ENCODE measurements at places on chromosomes 2 and 18. TPM values are rescaled to one million over a fixed set of nuclear protein-coding genes. Genes with fewer than 3 reads are reported as not detected.

The RBM43 gene
- total RNA-seq, result 0.59 TPM

The FER1L5 gene
- 0.07 TPM for total RNA-seq

The CYTIP gene
- not detected for total RNA-seq

The GAREM2 gene
- total RNA-seq, result 7.2 TPM

The KIF1A gene
- total RNA-seq, result 46.8 TPM

The LRRFIP1 gene
- 49.9 TPM for total RNA-seq

DNA sequence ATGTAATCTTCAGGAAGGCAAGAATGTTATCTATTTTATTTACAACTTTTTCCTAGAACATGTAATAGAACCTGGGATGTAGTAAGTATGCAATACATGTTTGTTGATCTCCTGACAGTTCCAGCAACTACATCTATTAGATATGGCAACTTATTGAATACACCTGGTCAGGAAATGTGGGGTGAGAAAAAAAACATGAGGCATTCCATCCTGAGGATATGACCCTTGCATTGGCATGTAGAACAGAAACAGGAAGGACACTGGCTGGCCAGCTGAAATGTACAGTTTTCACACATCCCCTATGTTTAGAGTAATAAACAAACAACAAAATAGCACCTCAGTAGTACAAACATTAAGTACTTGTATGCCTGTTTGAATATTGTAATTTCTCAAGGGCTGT is 272.6 kb upstream of the NT5C1B start:
- no peak for DNase-seq

GRCh38 chr2:45688479-45689298 is 37.2 kb downstream of the PRKCE start:
- DNase-seq, result no peak

DNA sequence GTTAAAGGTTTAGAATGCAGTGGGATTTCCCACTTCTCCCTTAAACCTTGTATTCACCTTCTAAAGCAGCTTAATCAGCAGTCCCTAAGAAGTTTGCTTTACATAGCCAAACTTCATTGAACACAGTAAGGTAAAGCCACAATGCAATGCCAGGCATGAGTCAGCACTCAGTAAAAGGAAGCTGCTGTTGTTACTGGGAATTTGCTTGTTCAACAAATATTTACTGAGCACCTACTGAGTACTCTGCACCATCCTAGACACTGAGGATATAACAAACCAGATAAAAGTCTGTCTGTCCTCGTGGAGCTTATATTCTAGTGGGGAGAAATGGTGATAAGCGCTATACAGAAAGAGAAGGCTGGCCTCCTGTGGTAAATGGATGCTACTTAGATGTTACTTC is 162.7 kb downstream of the PKP4 start:
- no peak for DNase-seq

DNA sequence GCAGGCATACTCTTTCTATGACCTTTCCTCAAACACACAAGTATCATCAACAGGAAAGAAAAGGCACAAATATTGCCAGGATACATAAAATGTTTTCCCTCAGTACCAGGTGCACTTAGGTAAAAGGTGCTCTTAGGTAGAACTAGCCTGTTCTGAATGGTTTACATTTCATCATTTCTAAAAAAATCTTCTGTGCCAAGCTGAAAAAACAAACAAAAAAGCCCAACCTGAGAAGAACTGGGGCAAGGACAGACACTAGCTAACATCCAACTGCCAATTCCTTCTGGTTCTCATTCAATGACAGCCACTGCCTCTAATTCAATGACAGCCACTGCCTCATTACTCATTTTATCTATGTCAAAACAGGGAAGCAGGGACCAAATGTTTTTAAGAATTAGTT is 68.5 kb downstream of the SPIRE1 start:
- DNase-seq, result no peak

DNA sequence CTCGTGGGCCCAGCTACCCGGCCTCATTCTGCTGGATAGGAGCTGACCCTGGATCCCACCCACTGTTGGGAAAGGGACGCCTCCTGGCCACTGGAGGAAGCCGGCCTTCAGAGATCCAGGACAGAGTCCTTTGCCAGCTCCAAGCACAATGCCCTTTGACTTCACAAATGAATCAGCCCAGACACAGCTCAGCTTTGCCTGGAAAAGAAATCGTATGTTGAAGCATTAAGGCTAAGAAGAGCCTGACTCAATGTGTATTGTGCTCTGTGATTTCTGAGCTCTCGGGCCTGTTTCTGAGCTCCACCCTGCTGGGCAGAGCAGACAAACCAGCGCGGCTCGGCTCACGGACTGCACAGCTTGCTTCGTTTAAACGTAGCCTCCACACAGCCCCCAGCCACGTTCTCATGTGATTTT is 162.9 kb upstream of the APCDD1 start:
- no peak for DNase-seq

GRCh38 chr2:178747767-178748166 is 59.5 kb downstream of the TTN start:
- no peak for DNase-seq

GRCh38 chr18:35076135-35076924 is 35.1 kb downstream of the MAPRE2 start:
- no peak for DNase-seq

- DNase-seq, result no peak
Measured at GRCh38 chr2:98914713-98915580, 21.1 kb downstream of the CRACDL start.

GRCh38 chr18:51266773-51267172 is 69.3 kb upstream of the MEX3C start:
- DNase-seq, result no peak

- no peak for DNase-seq
Measured at GRCh38 chr18:23569299-23570063, 16.8 kb downstream of the NPC1 start.

- DNase-seq, result no peak
Measured at GRCh38 chr2:144274131-144274530, 245.8 kb downstream of the ZEB2 start.

DNA sequence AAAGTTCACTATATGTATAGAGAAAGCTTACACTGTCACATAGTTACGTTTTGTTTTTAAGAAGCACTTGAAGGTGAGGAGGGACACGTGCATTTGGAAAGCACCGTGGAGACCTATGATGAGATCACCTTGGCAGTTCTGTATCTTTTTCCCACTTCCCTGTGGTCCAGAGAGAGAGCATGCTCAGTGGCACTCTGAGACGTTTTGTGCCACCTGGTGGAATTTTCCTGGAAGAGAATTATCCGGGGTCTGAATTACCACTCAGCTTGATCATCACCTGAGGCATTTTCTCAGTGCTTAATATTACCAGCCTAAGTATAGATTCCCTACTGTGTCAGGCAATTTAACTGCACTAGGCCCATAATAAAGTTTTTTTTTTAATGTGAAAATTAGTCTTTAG is 469.4 kb upstream of the SMIM21 start:
- DNase-seq, result peak; percentile 53

DNA sequence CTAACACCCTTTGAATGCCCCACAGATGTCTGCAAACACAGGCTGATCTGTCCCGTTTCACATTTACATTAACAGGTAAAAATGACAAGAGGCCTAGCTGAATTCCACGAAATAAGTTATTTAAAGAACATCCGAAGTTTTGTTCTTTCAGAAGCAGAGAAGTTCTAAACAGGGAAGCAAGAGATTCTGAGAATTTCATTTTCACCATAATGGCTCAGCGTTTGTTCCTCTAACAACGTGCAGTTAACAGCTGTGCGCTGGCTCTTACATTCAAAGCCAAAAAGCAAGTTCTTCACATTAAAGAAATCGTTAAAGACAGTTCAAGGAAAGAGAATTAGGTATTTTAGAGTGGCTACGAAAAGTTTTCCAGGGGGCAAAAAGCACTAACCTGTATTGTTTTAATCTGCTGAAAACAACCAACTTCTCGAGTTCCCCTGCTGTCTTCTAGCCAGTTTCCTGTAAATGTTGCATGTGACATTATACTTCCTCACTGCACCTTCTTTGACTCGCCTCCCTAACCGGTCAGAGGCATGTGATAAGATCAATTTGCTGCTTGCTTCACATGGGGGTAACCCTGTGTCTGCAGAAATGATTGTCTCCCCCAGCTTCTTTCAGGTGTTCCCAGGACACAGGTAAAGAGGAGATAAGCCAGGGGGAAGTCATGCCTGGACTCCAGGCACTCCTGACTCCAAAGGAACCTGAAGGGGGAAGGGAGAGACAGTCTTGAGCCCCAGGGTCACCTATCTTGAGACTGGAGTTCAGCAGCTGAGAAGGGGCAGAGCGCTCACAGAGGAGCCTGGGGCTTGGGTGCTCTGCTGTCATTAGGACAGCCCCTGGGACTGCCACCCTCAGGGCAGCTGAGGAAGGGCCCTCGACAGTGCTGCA is 36.8 kb upstream of the WIPF1 start:
- DNase-seq, result no peak

- no peak for DNase-seq
Measured at GRCh38 chr2:154587739-154588138, 110.8 kb upstream of the KCNJ3 start.

GRCh38 chr18:75073654-75074053 is 135.3 kb downstream of the PTGR3 start:
- DNase-seq, result no peak

DNA sequence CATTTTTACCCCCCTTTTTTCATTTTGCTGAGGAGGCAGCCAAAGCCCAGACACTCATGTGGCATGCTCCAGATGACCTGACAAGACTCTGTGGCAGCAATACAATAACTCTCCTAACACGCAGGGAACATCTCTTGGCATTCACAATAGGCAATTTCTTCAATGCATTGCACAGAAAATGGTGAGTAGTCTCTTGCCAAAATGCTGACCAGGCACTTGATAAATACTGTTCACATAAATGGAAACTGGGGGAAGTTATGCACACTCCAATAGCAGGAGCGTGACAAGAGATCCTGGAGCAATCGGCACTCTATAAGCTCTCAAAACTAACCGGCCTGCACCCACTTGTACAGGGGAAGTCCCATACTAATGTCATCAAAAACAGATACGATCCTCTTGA is 66.3 kb downstream of the NBAS start:
- DNase-seq, result no peak
